ENCODE measurements at places on chromosomes 7 and 10.

DNA sequence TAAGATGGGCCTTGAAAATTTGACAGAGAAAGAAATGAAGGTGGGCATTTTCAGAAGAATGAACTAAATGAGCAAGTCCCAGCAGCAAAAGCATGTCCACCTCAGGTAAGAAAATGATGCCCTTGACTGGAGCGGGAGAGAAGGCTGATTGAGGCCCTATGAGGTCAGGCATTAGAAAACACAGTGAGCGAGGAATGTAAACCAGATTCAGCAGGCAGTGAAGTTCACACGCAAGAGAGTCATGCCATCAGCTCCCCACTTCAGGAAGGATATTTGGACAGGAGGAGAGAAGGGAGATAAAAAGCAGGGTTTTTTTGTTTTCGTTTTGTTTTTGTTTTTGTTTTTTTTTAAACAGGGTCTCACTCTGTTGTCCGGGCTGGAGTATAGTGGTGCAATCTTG lies 166.4 kb downstream of the PPP1R17 start:
- no peak for DNase-seq

GRCh38 chr10:61719906-61720305 lies 57.2 kb downstream of the CABCOCO1 start:
- DNase-seq = no peak

DNA sequence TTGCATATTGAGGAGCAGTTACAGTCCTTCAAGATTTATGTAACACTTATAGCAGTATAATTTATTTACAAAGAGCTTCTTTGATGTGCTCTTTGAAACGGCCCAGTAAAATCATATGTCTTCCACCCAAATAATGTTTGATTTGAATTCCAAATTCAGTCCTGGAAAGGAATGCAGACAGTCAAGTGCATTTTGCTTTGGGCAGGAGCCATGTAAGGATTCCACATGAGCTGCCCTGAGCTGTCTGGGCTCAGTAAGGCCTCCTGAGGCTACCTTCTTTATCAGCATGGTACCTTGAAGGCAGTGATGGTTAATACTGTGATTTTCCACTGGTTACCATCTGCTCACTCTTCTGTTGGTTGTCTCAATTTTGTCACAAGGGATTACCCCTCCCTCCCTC lies 41.6 kb upstream of the LHFPL3 start:
- no peak for DNase-seq

GRCh38 chr10:84546609-84547008 lies 218.2 kb downstream of the CCSER2 start:
- DNase-seq = no peak

DNA sequence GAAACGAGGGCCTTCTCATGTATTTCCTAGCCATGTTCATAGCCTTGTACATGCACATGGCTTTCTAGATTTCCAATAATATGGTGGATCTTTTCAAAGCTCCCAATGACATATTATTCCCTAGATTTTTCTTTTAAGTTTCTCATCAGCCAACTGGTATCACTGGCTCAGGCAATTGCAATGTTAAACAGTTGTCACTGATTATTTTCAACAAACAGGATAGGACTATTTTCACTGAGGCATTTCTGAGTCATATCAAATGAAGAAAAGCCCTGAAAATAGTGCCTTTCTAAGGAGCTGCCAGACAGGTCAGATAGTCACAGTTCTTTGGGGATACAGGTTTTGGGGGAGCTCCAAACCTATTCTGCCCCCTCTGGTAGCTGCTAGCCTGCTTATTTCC lies 4.5 kb upstream of the LMTK2 start:
- no peak for DNase-seq

- DNase-seq = no peak
These were observed 1083.1 kb downstream of the KCNMA1 start for GRCh38 chr10:76554478-76554877.

DNA sequence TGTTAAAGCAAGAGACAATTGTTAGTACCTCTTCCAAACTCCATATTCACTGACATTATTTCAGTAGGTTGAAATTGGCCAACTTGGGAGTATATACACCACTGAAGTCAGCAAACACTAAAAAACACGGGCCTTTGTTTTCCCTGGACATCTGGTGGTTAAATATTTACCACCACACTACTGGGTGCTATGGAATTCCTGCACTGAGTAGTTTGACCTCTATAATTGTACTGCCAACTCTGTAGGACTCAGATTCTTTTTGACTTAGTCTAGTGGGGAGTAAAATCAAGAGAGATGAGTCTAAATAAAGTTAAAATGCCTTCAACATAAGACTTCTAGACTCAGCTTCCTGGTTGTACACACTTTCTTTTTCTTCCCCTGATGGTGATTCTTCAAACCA lies 41.3 kb upstream of the TES start:
- no peak for DNase-seq

GRCh38 chr10:109306698-109307097 lies 616.6 kb downstream of the XPNPEP1 start:
- no peak for DNase-seq

- no peak for DNase-seq
These were observed 48.8 kb downstream of the HOXA1 start for GRCh38 chr7:27046854-27047549.

GRCh38 chr10:91350651-91351081 lies 59.5 kb upstream of the HECTD2 start:
- DNase-seq = no peak

- DNase-seq = no peak
These were observed 41.3 kb upstream of the MTURN start for GRCh38 chr7:30093420-30093952.

DNA sequence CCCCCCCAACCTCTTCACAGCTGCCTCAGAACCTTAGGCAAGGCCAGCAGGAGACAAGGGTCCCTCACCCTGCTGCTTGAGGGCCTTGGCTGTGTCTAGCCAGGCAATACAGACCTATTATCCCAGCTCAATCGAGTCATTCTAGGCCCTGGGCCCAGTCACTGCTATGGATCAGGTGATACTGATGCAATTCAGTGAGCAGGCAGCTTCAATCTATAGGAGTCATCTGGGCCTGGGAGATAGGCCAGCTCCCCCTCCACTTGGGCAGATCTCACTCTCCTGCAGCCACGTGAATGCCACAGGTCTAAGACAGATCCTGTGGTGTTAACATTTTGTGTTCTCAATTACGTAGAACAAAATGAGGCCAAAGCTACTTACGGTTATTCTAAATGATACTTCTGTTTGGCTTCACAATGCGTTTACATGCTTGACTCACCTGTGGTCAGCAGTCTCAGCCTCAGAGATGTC lies 68.0 kb upstream of the LRRC4 start:
- no peak for DNase-seq

GRCh38 chr7:17822547-17823173 lies 117.6 kb downstream of the SNX13 start:
- no peak for DNase-seq

DNA sequence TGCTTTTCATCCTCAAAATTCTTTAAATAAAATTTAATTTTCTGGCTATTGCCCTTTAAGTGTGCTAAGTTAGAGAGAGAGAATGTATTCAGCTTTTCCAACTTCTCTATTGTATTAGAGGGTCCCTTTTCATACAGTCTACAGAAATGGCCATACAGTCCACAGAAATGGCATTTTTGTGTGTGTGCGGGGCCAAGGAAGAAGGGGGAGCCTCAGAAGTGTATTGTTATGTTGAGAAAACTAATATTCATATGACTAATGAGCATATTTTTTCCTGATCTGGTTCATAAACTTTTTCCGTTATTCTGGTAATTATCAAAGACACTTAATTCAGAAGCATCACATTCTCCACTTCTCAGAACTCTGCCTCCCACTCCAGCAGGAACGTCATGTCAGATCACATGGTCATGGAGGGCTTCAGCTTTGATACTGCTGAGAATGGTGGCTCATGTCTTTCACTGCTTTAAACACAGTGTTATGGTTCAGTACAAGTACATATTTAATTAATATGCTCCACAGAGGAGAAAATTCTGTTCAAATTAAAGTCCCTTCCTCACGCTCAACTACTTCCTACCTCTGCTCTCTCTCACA lies 37.1 kb downstream of the ELMO1 start:
- no peak for DNase-seq

Measured in CMK (cell line).